KBM-7 (cell line): ENCODE measurements at places on chromosomes 6 and 20.
A peak's percentile ranks its signal among the peaks of the same experiment; 100 is the strongest.

DNA sequence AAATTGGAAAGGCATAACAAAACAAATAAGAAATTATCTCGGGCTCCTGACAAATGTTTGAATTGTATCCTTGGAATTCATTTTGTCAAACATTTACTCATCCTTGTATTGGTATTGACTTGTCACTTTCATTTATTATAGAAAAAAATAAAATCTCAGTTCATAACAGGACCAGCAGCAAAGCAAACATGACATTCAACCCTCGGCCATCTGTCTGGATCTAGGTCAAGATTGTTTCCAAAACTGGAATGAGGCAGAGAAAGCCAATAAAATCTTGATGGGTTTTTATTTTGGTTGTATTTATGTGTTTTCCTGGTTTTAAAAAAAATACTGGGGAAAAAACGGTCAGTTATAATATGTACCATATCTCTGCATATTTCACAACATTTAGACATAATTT lies 42.9 kb upstream of the FABP7 start:
- no peak for DNase-seq

- DNase-seq: peak; percentile 51
Observed at GRCh38 chr6:139534472-139535115, 160.1 kb upstream of the CITED2 start.

- DNase-seq: no peak
Observed at GRCh38 chr6:103504501-103505154, 1355.1 kb downstream of the HACE1 start.

- no peak for DNase-seq
Observed at GRCh38 chr6:150118203-150118602, 24.6 kb upstream of the PPP1R14C start.
